RWPE2 (cell line): ENCODE measurements at places on chromosomes 2 and 18.

DNA sequence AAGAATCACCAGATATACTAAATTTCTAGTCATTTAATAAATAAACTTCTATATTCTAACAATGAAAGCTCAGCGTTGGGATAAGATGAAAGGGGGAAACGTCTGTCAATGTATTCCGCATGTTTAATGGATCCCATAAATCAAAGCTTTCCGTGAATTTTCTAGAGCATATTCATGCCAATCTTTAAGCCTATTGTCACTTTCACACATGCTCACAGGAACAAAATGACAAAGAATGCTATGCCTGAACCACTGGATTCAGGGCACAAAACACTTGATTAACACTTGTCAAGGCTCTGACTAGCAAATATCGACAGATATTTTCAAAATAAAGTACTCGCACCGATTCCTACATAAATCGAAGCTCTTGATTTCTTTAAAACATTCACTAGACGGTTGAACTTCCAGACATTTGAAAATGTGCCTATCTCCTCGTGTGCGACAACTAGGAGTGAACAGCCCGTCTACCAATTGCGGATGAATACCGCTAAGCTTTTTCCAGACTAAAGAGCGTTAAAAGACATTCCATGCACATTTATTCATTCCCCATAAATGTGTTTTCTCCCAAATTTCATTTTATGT is 1.8 kb downstream of the TLK1 start:
- no peak for DNase-seq

DNA sequence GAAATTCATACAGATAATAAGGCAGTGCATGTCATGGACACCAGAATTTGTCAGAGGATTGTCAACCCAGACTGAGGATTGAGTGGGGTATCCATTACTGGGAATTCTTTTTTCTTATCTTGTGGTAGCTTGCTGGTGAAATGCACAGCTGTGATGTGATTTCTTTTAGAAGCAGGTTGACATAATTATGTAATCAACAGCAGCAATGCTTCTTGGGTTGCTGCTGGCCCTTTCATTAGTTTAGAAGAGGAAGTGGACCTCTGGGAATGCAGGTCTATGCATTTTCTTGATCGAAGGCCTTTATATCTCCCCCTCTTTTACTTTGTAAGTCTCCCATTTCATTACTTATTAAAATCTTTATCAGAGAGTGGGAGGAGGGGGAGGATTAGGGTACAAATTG is 319.9 kb downstream of the AGPS start:
- DNase-seq: no peak

- no peak for DNase-seq
Observed at GRCh38 chr2:7728388-7728787, 811.2 kb downstream of the RNF144A start.

- DNase-seq: peak; percentile 60
Observed at GRCh38 chr2:174836377-174836994, 72.2 kb upstream of the CHRNA1 start.
